ENCODE measurements at places on chromosomes 1 and 21. TPM values are rescaled to one million over a fixed set of nuclear protein-coding genes. Genes with fewer than 3 reads are reported as not detected.

DNA sequence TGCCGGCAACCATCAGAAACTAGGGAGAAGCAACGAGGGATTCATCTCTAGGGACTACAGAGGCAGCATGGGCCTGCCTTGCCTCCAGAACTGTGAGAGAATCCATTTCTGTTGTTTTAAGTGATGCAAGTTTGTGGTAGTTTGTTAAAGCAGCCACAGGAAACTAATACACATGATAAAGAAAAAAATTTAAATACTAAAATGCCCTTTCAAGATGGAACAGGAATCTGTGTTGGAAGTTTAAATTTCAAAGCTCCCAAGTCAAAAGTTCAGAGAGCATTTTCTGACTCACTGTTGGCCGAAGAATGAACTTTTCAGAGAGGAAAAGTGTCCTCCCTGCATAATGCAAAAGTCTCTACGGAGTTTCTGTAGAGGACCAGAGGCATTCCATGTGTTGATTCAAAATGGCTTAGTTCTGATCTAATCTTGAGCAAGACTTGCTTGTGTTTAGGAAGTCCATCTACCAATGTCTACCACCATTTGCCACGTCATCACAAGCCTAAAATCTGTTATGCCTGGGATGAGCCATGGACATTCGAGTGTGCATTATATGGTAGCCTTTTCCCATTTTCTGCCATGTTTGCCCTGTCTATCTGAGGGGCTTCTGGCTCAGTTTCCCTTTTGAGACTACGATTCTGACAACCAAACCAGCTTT is 22.4 kb upstream of the ARHGAP29 start:
- DNase-seq = no peak

Gene TOMM20
- total RNA-seq = 128 TPM

DNA sequence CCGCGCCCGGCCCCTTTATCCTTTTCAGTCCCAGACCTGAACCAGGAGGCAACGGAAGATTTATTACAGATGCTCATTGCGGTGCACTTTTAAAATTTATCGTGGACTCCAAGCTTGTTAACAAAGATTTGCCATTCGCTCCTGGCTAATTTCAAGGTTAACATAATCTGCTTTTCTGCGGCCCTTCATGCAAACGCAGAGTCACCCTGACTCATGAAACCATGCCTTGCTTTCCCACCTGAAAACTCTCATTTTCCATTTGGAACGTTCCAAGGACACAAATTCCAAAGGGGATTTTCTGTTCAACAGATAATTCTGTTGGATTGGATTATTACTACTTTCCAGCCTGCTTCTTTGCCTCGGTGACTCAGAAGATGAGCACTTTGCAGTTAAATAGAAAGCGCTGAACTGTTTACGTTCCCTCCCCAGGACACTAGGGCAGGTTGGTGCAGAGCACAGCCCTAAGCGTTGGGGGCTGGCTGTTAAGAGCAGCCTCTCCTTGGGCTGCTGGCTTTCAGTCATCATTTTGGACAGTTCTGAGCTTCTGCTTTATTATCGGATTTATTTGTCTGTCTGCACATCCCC is 51.1 kb downstream of the CD247 start:
- DNase-seq = no peak

Gene LCE2A
- total RNA-seq = not detected

Gene TOMM40L
- 9.1 TPM for total RNA-seq

GRCh38 chr21:35406635-35407034 is 357.5 kb upstream of the RUNX1 start:
- no peak for DNase-seq

DNA sequence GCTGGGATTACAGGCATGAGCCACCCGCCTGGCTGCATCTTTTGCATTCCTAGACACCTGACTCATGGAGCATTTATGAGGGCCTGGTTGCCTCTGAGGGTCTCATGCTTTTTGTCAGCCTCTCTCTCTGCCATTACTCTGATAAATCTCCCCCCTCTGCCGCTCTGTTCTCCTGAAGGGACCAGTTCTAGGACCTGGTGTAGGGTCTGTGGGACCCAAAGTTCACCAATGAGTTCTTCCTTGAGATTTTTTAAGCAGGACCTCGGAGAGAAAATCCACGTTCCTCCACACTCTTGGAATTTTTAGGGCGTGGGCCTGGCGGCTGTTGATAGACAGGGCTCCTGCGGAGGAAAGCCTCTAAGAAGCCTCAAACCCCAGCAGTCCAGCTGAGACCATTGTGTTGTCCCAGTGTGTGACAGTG is 91.9 kb upstream of the ERRFI1 start:
- no peak for DNase-seq

GRCh38 chr1:19481826-19482398 is 3.4 kb downstream of the CAPZB start:
- no peak for DNase-seq

Gene TBX19
- total RNA-seq = 1.4 TPM

- DNase-seq = no peak
Observed at GRCh38 chr1:40399984-40400704, 26.6 kb downstream of the SMAP2 start.

DNA sequence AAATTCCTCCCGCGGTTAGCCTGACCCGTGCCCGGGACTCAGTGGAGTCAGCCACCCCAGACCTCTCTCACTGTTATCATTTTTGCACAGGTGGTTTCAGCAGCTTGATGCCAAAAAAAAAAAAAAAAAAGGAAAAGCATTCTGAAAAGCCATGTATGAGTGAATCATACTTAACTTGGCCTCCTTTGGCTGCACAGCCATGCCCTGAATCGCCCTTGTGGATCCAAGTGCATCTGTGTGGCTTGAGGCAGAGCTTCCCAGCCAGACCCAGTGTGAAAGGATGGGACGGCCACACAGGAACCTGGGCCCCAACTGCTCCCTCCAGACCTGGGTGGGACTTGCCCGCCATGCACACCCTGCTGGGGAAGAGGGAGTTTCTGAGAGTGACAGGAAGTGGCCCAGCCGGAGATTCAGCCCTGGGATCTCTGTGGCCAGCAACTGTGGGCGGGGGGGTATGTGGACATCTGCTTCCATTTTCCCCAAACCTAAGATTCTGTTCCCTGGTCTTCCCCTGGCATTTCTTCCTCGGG is 8.6 kb downstream of the YBEY start:
- no peak for DNase-seq

Gene MNDA
- 1.6 TPM for total RNA-seq

Gene TCHHL1
- not detected for total RNA-seq

DNA sequence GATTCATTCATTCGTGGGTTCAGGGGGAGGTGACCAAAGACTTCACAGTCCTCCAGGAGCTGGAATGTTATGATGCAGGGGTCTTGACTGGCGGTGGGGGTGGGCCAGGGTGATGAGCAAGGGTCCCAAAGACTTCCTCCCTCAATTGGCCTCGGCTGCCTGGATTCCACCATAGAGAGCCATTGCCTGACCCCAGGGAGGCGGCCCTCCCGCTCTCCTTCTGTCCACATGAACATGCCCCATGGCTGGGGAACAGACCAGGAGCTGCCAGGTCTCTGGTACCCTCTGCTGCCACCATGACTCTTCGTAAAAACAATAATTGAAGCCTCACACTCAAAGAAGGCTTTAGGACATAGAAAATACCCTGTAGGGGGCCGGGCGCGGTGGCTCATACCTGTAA is 102.5 kb upstream of the CASZ1 start:
- no peak for DNase-seq

- DNase-seq = no peak
Observed at GRCh38 chr1:157170677-157171515, 32.7 kb upstream of the ETV3 start.

GRCh38 chr1:22245100-22245650 is 102.3 kb upstream of the WNT4 start:
- DNase-seq = no peak

DNA sequence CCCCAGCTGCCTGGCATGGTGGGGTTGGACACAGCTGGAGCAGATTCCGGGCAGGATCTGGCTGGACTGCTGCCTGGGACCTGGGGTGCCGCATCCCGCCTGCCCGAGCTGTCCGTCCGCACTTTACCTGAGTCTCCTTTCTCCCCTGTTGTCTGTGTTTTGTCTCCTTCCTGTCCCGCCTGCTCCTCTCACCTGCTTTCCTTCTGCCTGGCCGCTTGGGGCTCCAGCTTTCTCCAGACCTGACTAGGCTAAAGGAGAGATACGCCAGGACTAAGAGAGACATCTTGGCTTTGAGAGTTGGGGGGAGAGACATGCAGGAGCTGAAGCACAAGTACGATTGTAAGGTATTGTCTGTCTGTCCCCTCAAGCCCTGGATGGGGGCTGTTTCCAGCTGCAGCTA is 73.3 kb downstream of the ARHGEF10L start:
- DNase-seq = no peak

Gene RCC2
- 50.4 TPM for total RNA-seq

DNA sequence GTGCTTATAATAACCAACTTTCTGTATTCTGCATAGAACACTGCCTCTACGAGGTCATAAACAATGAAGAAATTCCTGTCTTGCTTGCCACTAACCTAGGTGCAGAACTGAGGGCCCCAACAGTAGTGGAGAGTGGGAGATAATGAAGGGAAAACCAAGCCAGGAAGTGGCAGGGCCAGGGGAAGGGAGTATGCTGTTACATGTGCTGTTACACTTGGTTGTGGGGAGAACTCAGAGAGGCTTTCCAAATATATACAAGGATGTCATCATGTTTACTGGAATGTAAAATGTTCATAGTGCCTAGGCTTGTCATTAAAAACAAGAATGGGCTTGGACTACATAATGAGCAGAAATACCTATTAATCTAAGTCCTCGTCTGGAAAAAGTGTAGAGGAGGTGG is 31.1 kb downstream of the NHLH2 start:
- DNase-seq = no peak

Gene OR2T10
- not detected for total RNA-seq

GRCh38 chr21:26587736-26588201 is 14.7 kb upstream of the CYYR1 start:
- no peak for DNase-seq

Gene ZBTB37
- total RNA-seq = 7.1 TPM

DNA sequence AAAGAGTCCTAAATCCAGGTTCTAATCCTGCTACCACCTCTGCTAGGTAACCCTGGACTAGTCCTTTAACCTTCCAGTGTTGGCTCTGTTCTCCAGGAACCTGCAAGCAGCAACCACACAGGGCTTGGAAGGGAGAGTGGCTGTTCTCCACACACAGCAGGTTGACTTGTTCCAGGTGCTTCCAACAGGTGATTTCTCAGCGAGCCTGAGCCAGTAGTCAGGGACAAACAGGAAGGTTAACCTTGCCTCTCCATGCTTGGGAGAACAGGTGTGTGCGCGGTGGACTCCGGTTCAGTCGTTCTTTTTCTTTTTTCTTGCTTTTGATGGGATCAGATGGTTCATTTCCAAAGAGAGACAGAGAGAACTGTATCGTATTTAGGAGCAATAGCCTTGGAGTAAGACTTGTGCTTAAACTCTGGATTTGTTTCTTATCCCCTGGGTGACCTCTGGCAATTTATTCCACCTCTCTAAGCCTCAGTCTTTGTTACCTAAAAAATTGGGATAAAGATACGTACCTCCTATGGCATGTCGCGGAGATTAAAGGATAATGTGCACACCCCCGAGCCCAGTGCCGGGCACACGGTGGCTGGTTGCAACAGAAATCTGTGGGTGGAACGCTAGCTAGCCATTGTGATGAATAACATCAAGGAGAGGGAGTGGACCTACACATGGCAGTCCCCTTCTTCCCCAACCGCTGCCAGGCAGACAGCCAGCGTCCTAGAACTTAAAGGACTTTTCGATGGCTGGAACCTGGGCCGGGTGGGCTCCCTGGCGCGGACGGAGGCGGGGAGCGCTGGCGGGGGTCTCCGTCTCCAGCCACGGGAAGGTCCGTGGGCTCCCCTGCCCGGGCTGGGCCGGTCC is 583 bp upstream of the CACHD1 start:
- no peak for DNase-seq

- no peak for DNase-seq
Observed at GRCh38 chr1:220684890-220685289, 5.3 kb upstream of the C1orf115 start.

- no peak for DNase-seq
Observed at GRCh38 chr1:65564493-65564892, 144.0 kb downstream of the LEPR start.

Gene PROX1
- total RNA-seq = 3.8 TPM

DNA sequence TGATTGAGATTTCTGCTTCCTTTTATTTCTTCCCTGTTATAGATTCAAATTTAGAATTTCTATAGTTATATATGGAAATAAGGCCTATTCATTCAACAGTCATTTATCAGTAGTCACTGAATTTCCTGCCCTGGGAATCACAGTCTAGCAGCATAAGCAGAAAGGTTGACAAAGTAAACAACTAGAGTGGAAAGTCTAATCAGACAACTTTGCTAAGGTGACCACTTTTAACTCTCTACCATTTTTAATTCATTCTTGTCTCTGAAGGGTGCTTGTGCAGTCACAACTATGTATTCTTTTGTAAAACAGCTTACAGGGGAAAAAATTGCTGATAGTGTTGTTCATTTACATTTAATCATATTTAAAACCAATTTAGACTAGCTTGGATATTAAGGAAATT is 66.1 kb upstream of the PLA2G4A start:
- DNase-seq = no peak

- peak; percentile 67 for DNase-seq
Observed at GRCh38 chr1:26784023-26784871, 3.5 kb upstream of the PIGV start.

- no peak for DNase-seq
Observed at GRCh38 chr1:30612536-30613065, 110.8 kb downstream of the MATN1 start.

DNA sequence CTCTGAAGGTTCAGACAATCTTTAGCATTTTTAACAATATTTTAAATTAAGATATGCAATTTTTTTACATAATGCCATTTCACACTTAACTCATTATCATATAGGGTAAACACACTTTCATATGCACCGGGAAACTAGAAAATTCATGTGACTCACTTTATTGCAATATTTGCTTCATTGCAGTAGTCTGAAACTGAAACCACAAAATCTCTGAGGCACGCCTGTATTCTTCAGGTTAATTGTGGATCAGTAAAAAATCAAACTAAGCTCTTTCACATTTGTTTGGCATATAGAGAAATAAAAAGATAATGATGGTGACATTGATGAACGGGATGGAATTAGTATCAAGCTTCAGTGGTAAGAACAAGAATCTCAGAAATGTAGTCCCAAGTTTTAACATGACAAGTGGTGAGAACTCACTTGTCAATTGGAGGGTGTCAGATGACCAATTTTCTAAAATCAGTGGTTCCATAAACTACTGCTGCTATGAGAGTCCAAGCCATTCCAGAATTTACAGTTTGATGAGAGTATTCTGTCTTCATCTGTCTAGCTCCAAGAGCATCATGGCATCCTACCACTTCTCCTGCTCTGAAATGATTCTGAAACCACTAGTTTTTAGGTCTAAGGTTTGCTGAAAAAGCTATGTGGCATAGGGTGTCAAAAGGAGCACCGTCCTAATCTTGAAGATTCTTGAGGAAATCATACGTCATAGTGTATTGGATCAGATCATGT is 281.0 kb downstream of the PTPRC start:
- DNase-seq = no peak

Gene LRRC3
- under 0.01 TPM for total RNA-seq

GRCh38 chr1:243260221-243260880 is 4.5 kb downstream of the SDCCAG8 start:
- no peak for DNase-seq

GRCh38 chr1:36136535-36136934 is 11.5 kb upstream of the COL8A2 start:
- no peak for DNase-seq

All from uterus (tissue), 4 donors.